ENCODE measurements at places on chromosomes 5 and 9.

DNA sequence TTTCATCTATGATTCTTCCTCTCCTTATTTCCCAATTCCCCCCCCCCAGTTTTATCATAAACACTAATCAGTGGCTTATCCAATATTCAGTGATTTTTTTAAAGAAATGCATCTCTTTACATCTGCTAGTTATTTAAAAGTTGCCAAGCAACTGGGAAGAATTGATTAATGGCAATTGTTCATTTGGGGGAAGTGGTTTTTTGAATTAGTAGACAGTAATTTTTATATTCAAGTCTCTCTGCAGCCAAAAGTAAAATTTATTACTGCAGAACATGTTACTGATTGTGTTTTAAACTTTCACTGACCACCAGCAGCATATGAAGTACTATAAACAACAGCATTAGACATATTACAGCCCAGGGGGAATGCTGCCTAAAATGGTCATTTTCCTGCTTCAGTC, 308.8 kb upstream of the NREP start:
- DNase-seq = no peak

DNA sequence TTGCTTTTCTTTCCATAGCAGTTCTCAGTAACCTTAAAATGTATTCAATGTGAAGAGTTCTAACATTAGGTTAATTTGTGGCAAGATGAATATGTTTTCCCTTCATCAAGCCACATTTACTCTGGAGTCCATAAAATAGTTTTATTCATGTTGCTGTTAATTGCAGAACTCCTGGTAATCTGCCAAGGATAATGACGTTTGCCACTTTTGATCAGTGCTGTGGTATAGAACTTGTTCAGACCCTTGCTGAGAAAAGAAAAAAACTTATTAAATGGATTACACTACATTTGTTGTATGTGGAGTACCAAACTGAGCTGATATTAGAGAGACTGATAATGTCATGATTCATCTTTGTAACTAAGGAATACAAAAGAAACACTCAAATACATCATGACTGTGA, 212.4 kb upstream of the DMAC1 start:
- no peak for DNase-seq

GRCh38 chr9:134522976-134523375, 118.6 kb upstream of the COL5A1 start:
- DNase-seq = no peak

- no peak for DNase-seq
Measured at GRCh38 chr9:119071636-119072035, 297.6 kb downstream of the BRINP1 start.

- no peak for DNase-seq
Measured at GRCh38 chr5:54936201-54936600, 49.2 kb downstream of the ESM1 start.

DNA sequence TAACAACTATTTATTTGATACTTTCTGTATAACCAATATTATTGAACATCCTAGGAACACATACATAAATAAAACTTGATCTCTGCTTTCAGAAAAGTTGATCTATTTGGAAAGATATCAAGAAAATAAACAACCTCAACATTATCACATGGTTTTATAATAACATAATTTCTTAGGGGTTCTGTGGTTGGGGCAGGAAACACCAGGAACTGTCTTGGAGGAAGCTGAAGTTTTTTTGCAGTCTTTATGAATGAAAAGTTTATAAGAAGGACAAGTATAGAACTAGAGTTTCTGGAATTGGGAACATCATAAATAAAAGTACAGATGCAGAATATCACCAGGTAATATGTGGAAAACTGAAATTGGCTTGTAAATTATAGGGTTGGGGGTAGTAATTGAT, 296.1 kb downstream of the TAF11L14 start:
- no peak for DNase-seq

DNA sequence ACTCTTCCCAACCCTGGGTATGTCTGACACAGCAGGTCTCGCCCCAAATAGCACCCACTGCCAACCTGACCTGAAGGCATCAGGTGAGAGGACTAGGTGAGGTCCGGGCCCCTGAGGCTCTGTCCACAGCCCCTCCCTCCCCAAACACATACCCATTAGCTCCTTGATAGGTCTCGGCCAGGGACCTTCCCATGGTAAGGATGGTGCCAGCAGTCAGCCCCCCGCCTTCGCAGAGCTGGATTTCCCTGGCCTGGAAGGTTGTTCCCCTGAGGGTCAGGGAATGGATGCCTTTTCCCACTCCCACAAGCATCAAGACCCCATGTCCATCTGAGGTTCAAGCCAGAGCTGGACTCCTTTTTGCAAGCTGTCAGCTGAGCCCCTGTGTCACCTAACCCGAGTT, 2.7 kb downstream of the ENHO start:
- DNase-seq = no peak

- no peak for DNase-seq
Measured at GRCh38 chr5:134227259-134227658, 1.4 kb upstream of the PPP2CA start.

Data from stimulated activated CD4-positive, alpha-beta T cell treated with anti-CD3 and anti-CD28 coated beads, TNF-alpha, amount 100 ng/mL, for 4 hours (primary cell).